NCI-H510A (cell line): ENCODE measurements at places on chromosomes 3 and 15.

DNA sequence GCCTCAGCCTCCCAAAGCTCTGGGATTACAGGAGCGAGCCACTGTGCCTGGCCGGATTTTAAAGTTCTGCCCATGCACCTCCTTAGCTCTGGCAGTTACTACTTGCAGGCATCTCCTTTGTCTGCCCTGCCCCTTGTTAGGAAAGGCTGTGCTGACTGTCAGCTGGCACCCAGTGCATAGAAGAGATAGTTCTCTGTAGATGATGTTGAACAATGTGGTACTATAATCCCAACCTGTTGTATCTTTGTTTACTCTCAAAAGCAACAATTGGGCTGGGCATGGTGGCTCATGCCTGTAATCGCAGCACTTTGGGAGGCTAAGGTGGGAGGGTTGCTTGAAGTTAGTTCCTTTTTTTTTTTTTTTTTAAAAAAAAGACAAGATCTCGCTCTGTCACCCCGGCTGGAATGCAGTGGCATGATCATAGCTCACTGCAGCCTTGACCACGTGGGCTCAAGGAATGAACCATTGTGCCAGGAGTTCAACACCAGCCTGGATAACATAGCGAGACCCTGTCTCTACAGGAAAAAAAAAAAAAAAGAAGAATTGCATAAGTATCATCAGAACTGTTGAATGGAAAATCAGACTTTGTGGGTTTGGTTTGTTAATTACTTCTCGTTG is 30.6 kb downstream of the FLNB start:
- no peak for DNase-seq

GRCh38 chr15:47502041-47502440 is 215.3 kb upstream of the SEMA6D start:
- DNase-seq: no peak

DNA sequence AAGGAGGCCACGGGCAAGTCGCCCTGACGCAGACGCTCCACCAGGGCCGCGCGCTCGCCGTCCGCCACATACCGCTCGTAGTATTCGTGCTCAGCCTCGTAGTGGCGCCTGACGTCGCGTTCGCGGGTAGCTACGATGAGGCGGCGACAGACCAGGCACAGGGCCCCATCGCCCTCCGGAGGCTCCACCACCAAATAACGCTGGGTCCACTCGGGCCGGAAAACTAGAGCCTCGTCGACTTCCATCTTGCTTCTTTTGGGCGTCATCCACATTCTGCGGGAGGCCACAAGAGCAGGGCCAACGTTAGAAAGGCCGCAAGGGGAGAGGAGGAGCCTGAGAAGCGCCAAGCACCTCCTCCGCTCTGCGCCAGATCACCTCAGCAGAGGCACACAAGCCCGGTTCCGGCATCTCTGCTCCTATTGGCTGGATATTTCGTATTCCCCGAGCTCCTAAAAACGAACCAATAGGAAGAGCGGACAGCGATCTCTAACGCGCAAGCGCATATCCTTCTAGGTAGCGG is at the start of gene EPM2AIP1:
TSS of gene EPM2AIP1 (minus strand) at position 326 of the 520 bp plus-strand sequence. CDS start at position 272, 54 bp downstream.
- no peak for DNase-seq

- no peak for DNase-seq
Measured at GRCh38 chr3:30308131-30308530, 298.3 kb upstream of the TGFBR2 start.

DNA sequence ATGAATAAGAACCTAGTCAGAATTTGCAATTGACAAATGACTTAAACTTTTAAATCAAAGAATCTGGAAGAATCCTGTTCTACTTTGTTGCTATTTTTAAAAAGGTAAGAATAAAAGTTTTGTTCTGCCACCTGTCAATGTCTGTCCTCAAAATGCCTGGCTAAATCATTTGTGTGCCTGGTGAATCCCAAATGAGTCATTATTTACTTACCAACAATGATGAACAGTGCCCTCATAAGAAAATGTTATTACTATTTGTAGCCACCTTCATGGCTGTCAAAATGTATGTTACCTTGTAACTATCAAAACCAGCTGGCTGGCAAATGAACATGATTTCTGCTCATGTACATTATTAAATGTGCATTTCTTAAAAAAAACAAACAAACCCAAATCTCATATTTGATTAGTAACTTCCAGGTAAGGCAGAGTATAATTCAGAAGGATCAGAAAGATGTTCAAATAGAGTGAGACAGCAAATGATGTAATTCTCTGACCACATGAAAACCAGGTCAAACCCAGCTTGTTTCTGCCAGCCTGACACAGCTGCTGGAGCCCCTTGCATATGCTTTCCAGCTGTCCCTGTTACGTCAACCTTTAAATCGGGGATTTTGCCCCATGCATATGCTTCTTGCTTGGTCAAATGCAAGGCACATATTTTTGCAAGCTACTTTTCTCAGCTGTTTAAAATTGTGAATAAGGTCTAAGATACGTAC is 137.9 kb downstream of the SSR3 start:
- DNase-seq: no peak

- no peak for DNase-seq
Measured at GRCh38 chr3:183913580-183913920, 28.9 kb upstream of the PARL start.
